ENCODE measurements at places on chromosomes 12 and 14.

- no peak for DNase-seq
These were observed 311.9 kb downstream of the BCL11B start for GRCh38 chr14:98959958-98960616.

- no peak for DNase-seq
These were observed 214.1 kb upstream of the PLEKHG7 start for GRCh38 chr12:92488735-92489134.

GRCh38 chr12:51832354-51833107, 16.0 kb downstream of the FIGNL2 start:
- DNase-seq, result no peak

DNA sequence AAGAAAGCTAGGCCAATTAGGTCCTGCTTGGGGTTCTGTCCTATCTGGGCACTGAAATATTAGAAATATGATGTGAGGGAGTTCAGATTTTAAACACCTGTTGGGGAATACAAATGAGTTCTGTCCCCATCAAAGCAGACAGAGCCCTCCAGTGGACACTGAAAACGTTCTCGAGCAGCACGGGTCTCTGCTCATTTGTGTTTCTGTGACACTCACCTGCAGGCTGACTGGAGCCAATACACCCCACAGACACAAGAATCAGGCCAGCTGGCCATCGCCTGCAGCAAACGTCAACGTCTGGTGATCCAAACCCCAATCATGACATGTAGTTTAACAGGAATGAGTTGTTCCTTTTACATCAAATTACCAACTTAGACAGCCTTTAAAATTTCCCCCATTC, 493.4 kb upstream of the TMEM132C start:
- DNase-seq, result no peak

DNA sequence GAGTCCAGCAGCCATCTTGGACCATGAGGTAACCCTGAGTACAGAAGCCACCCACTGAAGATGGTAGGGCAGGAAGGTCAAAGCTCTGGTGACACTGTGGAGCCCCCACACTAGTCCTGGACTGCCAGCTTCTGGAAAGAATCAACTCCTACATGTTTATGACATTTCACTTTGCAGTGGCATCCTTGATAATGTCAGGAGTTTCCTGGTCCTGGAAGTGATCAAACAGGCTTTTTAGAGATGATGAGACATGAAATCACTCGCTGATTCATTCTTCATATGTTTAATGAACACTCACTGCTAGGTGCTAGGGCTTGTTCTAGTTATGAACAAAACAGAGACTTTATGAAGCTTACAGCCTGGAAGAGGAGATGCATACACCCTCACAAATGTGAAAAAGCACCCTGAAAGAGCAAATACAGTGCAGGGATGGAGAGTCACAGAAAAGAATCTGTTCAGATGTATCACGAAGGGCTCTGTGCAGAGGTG, 15.8 kb upstream of the HNF1A start:
- no peak for DNase-seq

GRCh38 chr12:120321382-120322202, 6.0 kb downstream of the PLA2G1B start:
- DNase-seq, result no peak

- DNase-seq, result no peak
These were observed 18.8 kb downstream of the SOCS2 start for GRCh38 chr12:93591137-93591868.

DNA sequence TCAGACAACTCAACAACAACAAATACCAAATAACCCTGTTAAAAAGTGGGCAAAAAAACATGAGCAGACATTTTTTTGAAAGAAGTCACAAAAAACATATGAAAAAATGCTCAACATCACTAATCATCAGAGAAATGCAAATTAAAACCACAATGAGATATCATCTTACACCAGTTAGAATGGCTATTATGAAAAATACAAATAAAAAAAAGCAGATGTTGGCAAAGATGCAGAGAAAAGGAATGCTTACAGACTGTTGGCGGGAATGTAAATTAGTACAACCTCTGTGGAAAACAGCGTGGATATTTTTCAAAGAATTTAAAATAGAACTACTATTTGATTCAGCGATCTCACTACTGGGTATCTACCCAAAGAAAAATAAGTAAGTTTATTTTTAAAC, 114.0 kb downstream of the SLC38A4 start:
- no peak for DNase-seq

GRCh38 chr12:124509300-124509675, 58.1 kb downstream of the NCOR2 start:
- no peak for DNase-seq

GRCh38 chr14:75067212-75067611, 2.2 kb upstream of the ZC2HC1C start:
- DNase-seq, result no peak

GRCh38 chr12:56487448-56488040, 417 bp downstream of the GLS2 start:
- no peak for DNase-seq

All from stimulated activated CD8-positive, alpha-beta memory T cell treated with anti-CD3 and anti-CD28 coated beads, Interleukin-15, amount 100 ng/mL, for 1 hour (primary cell).